ENCODE measurements at places on chromosomes 2 and 18. TPM values are rescaled to one million over a fixed set of nuclear protein-coding genes. Genes with fewer than 3 reads are reported as not detected.

DNA sequence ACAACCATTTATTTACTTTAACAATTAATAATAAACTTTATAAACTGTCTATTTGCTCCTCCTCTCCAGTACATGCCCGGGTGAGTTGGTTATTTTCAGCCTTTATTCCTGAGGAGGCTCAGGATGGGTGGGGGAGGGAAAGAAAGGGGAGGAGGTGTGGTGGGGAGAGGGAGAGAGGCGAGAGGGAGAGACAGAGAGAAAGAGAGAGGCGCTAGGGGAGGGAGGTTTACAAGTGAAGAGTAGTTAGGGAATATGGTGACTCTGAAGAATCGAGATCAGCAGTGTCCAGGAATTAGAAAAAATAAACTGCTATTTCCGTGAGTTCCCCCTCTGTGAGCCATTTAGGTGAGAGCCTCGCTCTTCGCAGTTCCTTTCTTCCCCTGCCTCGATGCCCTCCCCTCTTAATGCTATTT, 138.9 kb downstream of the MEIS1 start:
- no peak for DNase-seq

DNA sequence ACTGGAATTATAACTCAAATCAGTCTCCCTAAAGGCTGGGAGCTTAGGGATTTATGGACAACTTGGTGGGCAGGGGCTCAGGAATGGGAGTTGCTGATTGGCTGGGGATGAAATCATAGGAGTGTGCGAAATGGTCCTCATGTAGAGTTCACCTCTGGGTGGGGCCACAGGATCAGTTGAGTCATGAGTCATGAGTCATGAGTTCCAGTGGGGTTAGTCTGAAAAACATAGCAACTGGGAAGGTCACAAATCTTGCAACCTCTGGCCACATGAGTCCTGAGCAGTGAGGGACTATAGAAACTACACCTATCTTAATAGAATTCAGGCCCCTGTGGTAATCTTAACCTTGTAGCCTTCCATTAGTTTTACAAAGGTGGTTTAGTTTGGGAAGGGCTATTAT, 383.3 kb downstream of the RBM43 start:
- peak; percentile 35 for DNase-seq

- DNase-seq = no peak
Measured at GRCh38 chr2:55011831-55012671, 38.2 kb downstream of the RTN4 start.

GRCh38 chr18:23229472-23229871, 94.2 kb downstream of the CABLES1 start:
- DNase-seq = no peak

- no peak for DNase-seq
Measured at GRCh38 chr18:79506191-79507075, 110.7 kb downstream of the NFATC1 start.

KCNK3 gene
- total RNA-seq = 5.1 TPM

All from epithelial cell of proximal tubule (primary cell).